ENCODE measurements at places on chromosomes 4 and X.

DNA sequence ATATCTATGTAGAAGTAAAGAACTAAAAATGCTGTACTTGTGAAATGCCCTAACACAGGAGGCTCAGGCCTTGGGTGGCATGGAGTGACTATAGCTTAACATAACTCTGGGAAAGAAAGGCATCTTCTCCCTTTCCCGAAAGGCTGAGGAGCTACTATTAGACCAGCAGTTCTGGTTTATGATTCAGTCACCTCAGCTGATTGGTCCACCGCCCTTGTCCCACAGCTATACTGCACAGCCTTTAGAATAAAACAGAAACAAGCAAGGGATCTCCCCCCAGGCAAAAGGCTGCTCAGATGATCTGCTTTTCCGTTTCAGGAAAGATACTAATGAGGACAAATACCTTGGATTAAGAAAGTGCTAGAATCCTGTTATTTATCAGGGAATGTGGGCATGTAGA lies 171.3 kb downstream of the SNCA start:
- no peak for DNase-seq

DNA sequence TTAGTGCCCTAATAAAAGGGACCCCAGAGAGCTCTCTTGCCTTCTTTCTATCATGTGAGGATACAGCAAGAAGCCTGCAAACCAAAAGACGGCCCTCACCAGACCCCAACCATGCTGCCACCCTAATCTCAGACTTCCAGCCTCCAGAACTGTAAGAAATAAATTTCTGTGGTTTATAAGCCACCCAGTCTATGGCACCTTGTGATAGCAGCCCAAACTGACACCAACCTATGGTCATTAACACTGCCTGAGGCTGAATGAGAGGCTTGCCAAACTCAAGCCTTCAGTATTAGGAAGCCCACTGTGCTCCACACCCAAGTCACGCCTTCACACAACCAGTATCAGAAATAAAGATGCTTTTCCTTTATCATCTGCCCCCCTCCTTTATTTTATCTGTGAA lies 127.3 kb upstream of the KLF3 start:
- DNase-seq: no peak

DNA sequence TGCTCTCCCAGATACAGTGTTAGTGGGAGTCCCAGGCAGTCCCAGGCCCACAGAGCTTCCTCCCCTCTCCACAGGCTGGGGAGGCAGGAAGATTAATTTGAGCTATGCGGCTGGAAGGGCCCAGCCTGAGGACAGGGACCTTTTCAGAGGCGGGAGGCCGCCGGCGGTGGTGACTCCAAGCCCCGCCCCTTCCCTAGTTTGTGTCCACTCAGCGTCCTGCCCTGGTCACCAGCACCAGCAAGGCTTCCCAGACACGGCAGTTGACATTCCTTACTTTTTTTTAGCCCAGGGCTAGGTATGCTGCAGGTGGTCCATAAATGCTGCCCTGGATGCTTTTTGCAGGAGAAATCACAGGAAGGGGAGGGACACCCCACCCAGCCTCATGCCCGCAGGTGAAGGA lies 67.7 kb upstream of the LRPAP1 start:
- no peak for DNase-seq

GRCh38 chr4:73172161-73172560 lies 86.4 kb downstream of the ANKRD17 start:
- no peak for DNase-seq

GRCh38 chr4:112916868-112917267 lies 132.6 kb upstream of the ANK2 start:
- DNase-seq: no peak

GRCh38 chr4:168878623-168879022 lies 131.4 kb downstream of the CBR4 start:
- DNase-seq: no peak

DNA sequence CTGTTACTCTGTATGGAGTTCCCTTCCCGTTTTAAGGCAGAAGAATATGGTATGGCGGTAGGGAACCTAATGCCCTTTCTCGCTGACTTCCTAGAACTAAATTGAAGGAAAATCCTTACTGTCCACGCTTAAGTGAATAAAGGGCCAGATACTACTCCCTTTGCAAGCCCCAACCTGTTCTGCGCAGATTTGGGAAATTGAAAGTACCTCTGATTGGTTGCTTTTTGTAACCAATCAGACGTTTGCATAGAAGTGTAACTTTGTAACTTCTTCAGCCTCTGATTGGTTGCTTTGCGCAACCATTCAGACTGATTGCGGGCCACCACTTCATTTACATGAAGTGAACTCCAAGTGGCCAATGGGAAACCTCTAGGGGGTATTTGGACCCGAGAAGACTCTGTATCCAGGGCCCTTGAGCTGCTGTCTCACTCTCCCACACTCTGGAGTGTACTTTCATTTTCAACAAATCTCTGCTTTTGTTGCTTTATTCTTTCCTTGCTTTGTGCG lies 1.2 kb upstream of the TMEM33 start:
- no peak for DNase-seq

DNA sequence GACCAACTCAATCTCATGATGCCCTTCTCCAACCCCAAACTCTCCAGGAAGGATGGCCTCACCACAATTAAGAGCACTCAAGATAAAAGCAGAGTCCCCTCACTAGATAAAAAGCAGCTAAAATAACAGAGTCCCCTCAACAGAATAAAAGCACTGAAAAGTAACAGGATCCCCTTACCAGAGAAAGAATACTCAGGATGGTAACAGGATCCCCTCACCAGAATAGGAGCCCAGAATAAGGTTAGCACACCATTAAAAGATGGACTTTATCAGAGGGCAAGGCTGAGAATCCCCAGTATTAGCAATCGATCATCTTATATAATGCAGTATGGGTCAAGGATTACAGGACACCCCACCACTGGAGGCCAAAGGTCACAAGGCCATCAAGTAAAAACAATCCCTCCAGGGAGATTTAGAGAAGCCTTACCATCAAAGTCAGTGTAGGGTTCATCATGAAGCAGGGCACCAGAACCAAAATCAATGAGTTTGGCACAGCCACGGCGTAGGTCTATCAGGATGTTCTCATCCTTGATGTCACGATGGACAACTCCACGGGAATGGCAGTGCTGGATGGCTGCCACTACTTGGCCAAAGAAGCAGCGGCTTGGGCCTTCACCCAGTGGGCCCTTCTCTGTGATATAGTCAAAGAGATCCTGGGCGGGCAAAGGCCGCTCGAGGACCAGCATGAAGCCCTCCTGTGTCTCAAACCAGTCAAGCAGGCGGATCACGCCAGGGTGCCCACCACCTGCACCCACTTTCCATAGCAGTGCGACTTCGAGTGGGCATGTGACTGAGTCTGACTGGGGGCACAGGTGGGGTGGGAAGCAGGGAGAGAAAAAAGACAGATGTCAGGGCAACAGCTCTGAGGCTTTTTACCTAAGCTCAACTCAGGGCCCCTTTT lies 3.4 kb upstream of the SLC35A2 start:
- DNase-seq: no peak

DNA sequence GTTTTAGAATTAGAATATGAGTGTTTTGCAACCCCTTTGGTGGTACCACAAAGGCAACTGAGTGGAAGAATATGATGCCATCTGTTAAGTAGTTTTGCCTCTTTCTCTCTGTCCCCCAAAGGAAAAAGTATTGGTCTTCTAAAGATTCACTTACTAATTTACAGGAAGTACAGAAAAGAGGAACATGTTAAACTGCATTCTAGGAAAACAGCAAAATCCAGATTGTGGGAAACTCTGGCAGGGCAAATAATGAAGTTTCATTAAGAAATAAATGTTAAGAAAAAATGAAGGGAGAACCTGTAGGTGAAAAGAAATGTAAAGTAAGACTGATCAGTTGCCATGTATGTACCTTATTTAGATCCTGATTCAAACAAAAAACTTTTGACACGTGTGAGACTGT lies 39.3 kb downstream of the NSUN7 start:
- DNase-seq: no peak

DNA sequence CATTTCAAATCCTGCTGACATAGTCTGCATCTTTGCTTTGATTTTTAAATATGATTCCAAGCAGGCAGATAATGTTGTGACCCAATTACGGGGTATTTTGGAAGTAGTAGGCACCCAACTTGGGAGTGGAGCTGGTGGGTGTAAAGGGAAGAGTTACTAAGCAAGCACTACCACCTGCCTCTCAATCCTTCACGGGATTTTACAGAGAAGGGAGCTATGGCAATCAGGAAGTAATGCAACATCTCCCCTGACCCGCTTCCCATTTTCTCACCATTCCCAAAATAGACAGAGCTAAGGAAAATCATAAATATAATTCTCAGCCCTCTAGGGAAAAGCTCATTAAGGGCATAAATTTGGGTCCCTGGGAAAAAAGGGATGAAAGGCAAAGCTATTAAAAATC lies 9.2 kb downstream of the APBB2 start:
- DNase-seq: no peak

DNA sequence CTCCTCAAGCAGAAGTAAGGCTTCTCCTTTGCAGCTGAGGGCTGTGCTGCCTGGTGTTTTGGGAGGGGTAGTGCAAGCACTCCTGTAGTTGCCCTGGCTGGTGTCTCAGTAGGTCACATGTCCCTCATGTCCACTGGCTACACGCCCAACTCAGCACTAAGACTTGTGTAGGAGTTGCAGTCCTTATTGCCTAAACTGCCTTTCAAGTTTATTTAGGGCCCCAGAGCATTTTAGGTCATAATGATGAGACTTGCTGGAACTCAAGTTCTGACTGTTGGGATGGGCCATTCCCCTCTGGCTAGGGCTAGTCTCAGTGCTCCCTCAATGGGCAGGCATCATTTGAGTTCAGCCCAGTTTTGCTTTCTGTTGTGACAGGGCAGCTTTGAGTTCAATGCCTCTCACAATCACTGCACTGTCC lies 44.1 kb downstream of the PPM1K start:
- no peak for DNase-seq

DNA sequence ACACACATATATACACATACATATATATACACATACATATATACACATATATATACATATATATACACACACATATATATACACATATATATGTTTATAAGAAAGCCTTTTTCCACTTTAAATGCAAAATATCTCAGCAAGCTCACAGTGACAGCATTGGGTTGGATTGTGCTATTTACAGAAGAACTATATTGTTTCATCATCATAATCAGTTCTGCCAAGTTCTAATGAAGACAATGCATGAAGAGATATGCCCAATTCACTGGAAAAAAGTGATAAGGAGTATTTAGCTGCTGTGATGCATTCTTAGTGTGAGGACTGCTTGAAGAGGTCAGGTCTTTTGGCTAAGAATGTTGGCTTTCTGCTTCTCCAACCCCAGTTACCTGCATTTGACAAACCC lies 54.4 kb downstream of the RNF150 start:
- no peak for DNase-seq

- no peak for DNase-seq
Observed at GRCh38 chrX:4110964-4111363, 397.5 kb upstream of the PRKX start.

GRCh38 chrX:42955349-42955748 lies 177.4 kb upstream of the PPP1R2C start:
- DNase-seq: no peak

DNA sequence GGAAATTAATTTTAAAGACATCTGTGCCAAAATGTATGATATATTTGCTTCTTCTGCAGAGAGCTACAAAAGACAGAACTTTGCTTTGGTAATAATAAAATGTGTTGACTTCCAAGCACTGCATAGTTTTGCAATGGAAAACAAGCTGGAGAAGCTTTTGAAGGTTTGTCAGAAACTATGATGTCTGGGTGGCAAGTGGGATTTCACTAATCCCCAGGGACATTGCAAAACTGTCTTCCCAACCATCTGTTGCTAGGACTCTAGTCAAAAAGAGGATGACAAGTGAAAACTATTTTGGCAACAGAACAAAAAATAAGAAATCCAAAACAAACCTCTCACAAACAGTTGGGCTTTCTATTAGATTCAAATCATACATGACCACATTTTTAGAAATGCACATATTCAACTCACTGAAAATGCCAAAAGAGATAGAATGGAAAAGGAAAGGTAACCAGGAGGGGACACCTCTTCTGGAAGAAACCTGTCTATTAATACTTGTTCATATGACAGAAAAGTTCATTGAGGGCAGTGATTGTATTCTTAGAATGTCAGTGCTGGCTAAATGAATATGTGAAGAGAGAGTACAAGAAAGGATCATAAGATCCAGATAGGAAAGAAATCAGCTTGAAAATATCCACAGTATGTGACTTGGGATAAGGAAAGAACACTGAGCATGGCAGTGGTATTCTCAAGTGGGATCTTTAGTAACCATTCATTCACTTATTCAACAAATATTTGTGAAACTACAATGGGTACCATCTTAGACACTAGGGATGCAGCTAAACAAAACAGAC lies 228.0 kb downstream of the RASL11B start:
- DNase-seq: no peak

- DNase-seq: no peak
Observed at GRCh38 chr4:180363815-180364214, 1879.4 kb upstream of the TENM3 start.

DNA sequence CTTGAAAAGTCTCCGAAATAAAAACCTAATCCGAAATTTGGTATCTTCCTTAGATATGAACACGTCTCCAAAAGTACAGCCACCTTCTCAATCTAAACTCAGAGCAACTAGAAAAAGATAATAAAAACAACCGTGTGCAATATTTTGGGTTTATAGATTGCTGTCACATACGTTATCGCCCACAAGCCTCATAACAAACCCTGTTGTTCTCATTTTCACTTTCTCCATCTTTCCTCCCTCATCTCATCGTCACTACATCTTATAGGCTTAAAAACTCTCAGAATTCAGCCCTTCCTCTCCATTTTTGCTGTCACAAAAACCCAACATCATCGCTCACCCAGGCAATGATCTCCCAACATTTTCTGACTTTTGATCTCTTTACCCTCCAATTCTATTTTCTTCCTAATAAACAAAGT lies 448 bp upstream of the SCFD2 start:
- no peak for DNase-seq

DNA sequence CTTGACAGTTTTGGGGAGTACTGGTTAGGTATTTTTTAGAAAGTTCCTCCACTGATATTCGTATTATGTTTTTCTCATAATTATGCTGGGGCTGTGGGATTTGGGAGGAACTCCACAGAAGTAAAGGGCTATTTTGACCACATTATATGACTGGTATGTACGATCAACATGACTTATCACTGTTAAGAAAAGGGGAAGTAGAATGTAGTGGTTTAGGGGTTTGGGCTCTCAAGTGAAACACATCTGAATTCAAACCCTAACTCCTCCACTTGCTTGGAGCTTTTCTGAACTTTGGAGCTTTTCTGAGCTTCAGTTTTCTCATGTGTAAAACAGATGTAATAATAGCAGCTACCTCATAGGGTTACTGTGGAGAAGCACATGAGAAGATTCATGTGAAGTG lies 96.4 kb upstream of the C1GALT1C1 start:
- no peak for DNase-seq

GRCh38 chr4:25904748-25905082 lies 9.3 kb upstream of the SMIM20 start:
- DNase-seq: no peak

GRCh38 chr4:185210102-185210981 lies 944 bp downstream of the SNX25 start:
- DNase-seq: no peak
